Urinary bladder (tissue), 4 donors: ENCODE measurements at places on chromosomes 4 and X. TPM values are rescaled to one million over a fixed set of nuclear protein-coding genes. Genes with fewer than 3 reads are reported as not detected.

- DNase-seq: no peak
Measured at GRCh38 chrX:128739539-128739938, 687.3 kb upstream of the ACTRT1 start.

The TEC gene
- 2.6 TPM for total RNA-seq

The OTC gene
- 0.63 TPM for total RNA-seq

The CABS1 gene
- total RNA-seq: not detected

The FAM9C gene
- 0.05 TPM for total RNA-seq

The FAM47E gene
- 4.0 TPM for total RNA-seq

- no peak for DNase-seq
Measured at GRCh38 chr4:41069257-41069656, 145.1 kb downstream of the APBB2 start.
